ENCODE measurements at places on chromosomes 6 and 20.

DNA sequence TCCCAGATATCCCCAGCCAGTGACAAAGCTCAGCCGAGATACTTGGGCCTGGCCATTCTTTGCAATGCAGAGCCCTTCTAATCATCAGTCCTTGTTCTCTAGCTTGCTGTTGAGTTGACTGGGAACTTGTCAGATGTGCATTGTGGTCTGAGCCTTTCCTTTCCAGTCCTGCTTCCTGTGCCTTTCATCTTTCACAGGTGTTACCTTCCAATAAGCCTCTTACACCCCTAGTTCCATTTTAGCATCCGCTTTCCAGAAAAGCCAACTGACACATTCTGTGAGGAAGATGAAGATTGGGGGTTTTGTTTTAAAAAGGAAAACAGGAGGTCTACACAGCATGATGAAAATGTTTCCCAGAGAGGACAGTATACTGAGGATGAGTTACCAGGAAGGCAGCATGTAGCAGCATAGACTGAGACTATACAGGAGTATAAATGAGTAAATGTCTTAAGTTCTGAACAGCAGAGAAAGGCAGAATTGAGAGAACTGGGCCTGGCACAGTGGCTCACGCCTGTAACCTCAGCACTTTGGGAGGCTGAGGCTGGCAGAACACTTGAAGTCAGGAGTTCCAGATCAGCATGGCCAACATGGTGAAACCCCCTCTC lies 5.6 kb upstream of the CEP85L start:
- no peak for DNase-seq

GRCh38 chr20:57062696-57063270 lies 203.7 kb downstream of the BMP7 start:
- DNase-seq = no peak

- no peak for DNase-seq
Measured at GRCh38 chr20:58853466-58853865, 950 bp downstream of the GNAS start.

GRCh38 chr6:118451839-118452238 lies 96.3 kb upstream of the PLN start:
- no peak for DNase-seq

DNA sequence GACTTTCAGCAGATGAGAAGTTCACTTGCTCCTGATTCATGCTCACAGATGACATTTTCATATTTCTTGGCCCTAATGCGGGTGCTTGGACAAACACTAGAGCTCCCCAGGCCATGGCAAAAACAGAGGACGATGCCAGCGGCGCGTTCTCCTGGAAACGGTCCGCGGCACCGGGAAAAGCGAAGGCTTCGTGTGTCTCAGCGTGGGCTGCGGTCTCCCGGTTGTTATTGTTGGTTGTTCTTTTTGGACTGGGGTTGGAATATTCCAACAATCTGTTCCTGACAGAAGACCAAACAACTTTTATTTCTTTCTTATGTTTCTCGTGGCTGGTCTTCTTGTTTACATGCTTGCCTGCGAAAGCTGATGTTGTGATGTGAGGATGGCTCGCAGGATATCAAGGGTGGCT lies 46.8 kb upstream of the NEDD9 start:
- DNase-seq = no peak

DNA sequence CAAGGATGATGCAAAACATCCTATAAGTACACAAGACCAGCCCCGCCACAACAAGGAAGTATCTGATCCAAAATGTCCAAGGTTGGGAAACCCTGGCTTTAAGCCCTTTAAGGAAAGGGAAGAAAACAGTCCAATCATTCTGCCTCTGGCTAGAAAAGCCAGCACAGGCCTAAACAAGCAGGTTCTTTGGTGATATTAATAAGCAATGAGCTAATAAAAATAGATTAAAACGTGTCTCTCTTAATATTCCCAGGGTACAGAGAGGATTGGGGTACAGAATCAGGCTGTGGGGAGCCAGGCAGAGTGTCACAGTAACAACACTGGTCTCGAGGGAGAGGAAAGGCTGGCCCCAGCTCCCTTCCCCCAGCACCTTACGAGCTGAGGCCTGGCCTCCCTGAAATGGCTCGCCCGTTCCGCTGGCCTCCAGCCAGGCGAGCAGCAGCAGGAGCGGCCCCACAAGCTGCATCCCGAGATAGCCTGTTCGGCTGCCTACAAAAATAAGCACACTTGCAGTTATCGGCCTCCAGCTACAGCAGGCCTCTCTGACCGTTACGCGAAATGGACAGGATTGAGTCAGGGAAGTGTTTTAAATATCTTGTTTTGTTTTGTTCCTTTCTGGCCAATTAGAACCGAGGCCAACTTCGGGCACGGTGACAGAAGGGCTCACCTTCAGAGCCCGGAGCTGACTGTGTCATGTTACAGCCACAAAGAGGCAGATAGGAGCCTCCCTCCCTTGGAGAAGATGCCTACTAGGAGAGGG lies 4.0 kb upstream of the ZMYND8 start:
- peak; percentile 82 for DNase-seq

GRCh38 chr6:44477293-44477894 lies 89.9 kb downstream of the CDC5L start:
- DNase-seq = no peak

DNA sequence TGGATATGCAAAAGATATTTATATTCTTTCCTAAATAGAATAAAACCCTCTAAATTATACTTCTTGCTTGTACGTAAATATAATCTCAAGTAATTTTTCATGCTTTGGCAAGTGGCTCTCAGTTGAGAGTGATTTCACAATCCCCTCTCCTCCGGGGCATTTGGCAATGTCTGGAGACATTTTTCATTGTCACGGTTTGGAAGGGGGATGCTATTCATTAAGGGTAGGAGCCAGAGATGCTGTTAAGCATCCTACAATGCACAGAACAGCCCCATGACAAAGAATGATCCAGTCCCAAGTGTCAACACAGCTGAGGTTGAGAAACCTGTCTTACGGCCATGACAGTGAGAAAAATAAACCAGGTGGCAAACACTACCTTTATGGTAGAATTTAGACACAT lies 75.7 kb downstream of the AGPAT4 start:
- DNase-seq = no peak

GRCh38 chr20:13013411-13013810 lies 4.6 kb downstream of the SPTLC3 start:
- DNase-seq = no peak

DNA sequence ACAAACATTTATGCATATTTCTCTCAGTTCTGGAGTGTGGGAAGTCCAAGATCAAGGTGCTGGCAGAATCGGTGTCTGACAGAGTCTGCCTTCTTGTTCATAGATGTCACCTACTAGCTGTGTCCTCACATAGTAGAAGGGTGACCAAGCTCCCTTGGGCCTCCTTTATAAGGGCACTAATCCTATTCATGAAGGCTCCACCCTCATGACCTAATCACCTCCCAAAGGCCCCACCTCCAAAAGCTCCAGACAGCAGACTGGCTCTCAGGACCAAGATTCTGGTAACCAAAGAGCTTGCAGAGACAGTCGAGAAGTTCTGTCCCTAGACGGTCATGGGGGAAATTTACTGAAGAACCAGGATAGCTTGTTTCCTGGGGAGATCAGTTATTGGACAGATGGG lies 139.1 kb downstream of the COL9A1 start:
- DNase-seq = no peak

DNA sequence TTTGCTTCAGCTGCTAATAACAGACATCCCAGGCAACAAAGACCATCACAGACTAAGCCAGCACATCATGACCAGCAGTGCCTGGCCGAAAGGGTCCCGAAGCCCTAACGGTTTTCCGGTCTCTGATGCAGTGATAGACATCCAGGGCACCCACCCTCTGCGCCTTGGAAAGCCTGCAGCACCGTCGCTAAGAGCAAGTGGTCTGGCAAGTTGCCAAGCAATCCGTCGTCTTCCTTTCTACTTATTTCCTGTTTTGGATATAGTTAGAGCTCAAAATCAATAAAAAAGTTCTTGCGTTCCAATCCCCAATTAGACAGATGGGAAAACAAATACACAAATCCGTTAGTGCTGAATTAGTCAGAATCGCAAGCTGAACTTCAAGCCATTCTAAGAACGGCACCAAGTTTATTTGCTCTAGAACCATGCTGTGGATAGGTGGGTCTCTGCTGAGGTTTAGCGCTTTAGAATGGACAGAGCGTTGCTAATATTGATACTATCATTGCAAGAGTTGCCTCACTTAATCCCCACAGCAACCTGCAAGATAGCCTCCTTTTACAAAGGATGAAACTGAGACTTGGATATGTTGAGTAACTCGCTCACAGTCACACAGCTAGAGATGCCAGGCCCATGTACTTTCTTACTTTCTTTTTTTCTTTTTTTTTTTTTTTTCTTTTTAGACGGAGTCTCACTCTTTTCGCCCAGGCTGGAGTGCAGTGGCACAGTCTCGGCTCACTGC lies 163.3 kb upstream of the SNX9 start:
- DNase-seq = no peak

- peak; percentile 19 for DNase-seq
Measured at GRCh38 chr6:88380083-88380482, 213.9 kb upstream of the CNR1 start.

- no peak for DNase-seq
Measured at GRCh38 chr6:135182071-135183001, 1.2 kb downstream of the MYB start.

GRCh38 chr20:33046412-33046811 lies 7.3 kb upstream of the BPIFB3 start:
- no peak for DNase-seq

Measured in HFF-Myc (cell line).